ENCODE measurements at places on chromosomes 4 and X. TPM values are rescaled to one million over a fixed set of nuclear protein-coding genes. Genes with fewer than 3 reads are reported as not detected.

Gene EVC
- total RNA-seq, result 2.5 TPM

DNA sequence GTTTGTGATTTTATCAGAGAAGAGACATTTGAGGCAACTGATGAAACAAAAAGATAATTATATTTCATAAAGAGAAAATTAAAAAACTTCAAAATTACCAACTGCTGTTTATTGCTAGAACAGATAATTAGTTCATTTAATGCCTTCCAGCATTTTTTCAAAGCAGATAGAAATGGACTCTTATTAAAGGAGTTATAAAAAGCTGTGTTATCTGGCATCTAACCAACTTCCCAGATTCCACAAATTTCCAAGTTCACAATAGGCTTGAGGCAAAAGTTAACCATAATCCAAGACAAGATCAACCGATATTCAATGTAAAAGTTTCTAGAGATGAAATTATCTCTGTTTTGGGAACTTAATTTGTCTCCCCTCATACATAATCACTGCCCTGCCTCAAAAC lies 152.4 kb downstream of the TSPAN5 start:
- H3K27ac ChIP-seq, result no peak overlapping the region
- H3K36me3 ChIP-seq, result peaks cover 30% of the 10 kb centered on the region
- peaks cover 47% of the 10 kb centered on the region for H3K4me1 ChIP-seq
- no peak for DNase-seq

GRCh38 chr4:79604152-79604551 lies 196.1 kb upstream of the GK2 start:
- peaks cover 11% of the 10 kb centered on the region for H3K4me1 ChIP-seq
- H3K4me3 ChIP-seq, result no peak overlapping the region
- H3K27ac ChIP-seq, result no peak overlapping the region
- no peak for DNase-seq
- H3K36me3 ChIP-seq, result no peaks in the 10 kb centered on the region

Gene MXRA5
- not detected for total RNA-seq

DNA sequence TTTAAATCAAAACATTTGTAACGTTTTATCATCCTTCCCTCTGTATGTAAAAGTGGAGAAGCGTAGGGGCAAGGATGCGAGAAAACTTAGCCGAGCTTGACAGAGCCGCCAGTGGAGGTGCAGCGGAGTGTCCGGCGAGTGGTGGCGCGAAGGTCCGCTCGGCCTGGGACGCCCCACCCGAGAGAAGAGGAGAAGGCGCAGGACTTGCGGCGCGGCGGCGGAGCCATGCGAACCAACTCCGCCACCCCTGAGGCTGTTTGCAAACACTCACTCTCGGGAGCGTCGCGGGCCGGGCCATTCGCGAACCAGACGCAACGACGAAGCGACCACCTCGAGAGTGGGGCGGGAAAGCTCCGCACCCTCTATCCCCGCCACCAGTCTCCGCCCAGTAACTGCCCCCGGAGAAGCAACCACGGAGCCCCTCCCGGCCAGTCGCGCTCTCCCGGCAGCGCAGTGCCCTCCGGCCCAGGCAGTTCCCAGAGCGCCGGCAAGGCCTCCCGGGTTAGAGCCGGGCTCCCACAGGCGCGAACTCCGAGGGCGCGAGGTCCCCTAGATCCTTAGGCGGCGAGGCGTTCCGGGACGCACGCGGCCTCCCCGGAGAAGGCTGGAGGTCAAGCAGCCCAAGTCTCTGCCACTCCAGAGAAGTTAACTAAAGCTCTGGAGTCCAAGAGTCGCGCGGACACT lies 2.3 kb upstream of the MAB21L2 start:
- H3K36me3 ChIP-seq, result peaks cover 50% of the 10 kb centered on the region
- no peaks in the 10 kb centered on the region for H3K4me1 ChIP-seq
- no peaks in the 10 kb centered on the region for H3K27me3 ChIP-seq
- H3K27ac ChIP-seq, result no peak overlapping the region
- no peak for DNase-seq

DNA sequence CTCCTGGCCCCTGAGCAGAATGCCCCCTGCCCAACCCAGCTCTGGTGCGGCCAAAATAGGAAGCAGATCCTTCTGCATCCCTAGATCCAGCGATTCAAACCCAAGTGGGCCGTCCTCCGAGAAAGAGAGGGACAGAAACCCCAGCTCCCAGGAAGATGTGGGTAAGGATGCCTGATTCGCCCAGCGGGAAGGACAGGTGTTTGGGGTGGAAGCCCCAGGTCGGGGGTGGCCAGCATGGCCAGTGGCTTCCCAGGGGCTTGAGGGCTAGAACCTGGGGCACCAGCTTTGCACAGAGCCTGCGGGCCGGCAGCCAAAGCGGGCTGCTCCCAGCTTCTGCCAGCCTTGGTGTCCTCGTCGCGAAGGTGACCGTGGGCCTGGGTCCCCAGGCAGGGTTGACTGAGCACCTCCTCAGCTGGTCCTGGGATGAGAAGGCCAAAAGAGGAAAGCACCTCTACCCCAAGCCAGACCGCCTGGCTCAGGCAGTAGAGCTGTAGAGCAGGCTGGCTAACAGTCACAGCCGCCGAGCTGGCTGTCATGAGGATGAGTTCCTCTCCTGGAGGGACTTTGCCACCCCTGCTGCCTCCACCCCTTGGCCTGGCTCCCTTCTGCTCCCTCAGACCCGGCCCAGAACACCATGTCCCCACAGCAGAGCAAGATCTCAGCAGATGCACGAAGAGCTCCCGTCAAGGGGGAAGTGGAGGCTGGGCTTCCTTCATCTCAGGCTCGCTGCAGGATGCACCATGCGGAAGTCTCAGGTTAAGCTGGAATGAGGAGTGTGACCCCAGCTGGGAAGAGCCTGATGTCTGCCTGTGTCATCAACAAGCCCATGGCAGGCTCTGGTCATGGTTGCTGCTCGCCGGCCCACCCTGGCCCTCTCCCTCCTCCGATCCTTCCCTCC lies 59.9 kb downstream of the CPZ start:
- no peak overlapping the region for H3K27ac ChIP-seq
- H3K4me3 ChIP-seq, result no peak overlapping the region
- H3K27me3 ChIP-seq, result no peaks in the 10 kb centered on the region
- H3K36me3 ChIP-seq, result no peaks in the 10 kb centered on the region
- DNase-seq, result no peak
- H3K4me1 ChIP-seq, result no peaks in the 10 kb centered on the region

GRCh38 chrX:55074851-55075467 lies at the start of gene PAGE2B:
PAGE2B (plus strand) TSS chrX:55075030; CDS start chrX:55076042, 1,012 bp downstream.
- no peaks in the 10 kb centered on the region for H3K4me1 ChIP-seq
- no peaks in the 10 kb centered on the region for H3K36me3 ChIP-seq
- H3K4me3 ChIP-seq, result no peak within 1 kb of the TSS

Gene MAGEC1
- not detected for total RNA-seq

- H3K36me3 ChIP-seq, result no peaks in the 10 kb centered on the region
- no peak overlapping the region for H3K27ac ChIP-seq
- peaks cover 7% of the 10 kb centered on the region for H3K4me1 ChIP-seq
- H3K27me3 ChIP-seq, result no peaks in the 10 kb centered on the region
- H3K4me3 ChIP-seq, result no peak overlapping the region
- no peak for DNase-seq
Measured at GRCh38 chr4:132504438-132504837, 644.7 kb upstream of the PCDH10 start.

Gene S100P
- 3.4 TPM for total RNA-seq

Gene MFSD8
- total RNA-seq, result 12.5 TPM
